A549 treated with CpdA at 1 μM for 4 hours (cell line): ENCODE measurements at places on chromosomes 5 and 9. TPM values are rescaled to one million over a fixed set of nuclear protein-coding genes. Genes with fewer than 3 reads are reported as not detected.

ANKRD18A gene
- total RNA-seq, result 6.6 to 15.7 TPM (median 10.5 TPM) in 5 replicates

HRCT1 gene
- 0.11 to 0.14 TPM in 2 of 5 replicates, not detected in the others for total RNA-seq

MORN5 gene
- total RNA-seq, result 0.44 TPM in 1 of 5 replicates, not detected in the others

PITX1 gene
- total RNA-seq, result 19.3 to 35.2 TPM (median 34.6 TPM) in 5 replicates

EGFLAM gene
- total RNA-seq, result 0.08 to 0.11 TPM in 2 of 5 replicates, not detected in the others

AGXT2 gene
- not detected in 5 replicates for total RNA-seq
